ENCODE measurements at places on chromosomes 7 and 10.
A peak's percentile ranks its signal among the peaks of the same experiment; 100 is the strongest.

- no peak for DNase-seq
Measured at GRCh38 chr10:47423476-47423875, 39.4 kb upstream of the ZNF488 start.

GRCh38 chr7:35624299-35625186, 70.4 kb downstream of the HERPUD2 start:
- peak; percentile 51 for DNase-seq

GRCh38 chr7:131100357-131101054, 227.2 kb upstream of the MKLN1 start:
- DNase-seq = peak; percentile 84

GRCh38 chr10:113019692-113020474, 69.8 kb downstream of the TCF7L2 start:
- no peak for DNase-seq

DNA sequence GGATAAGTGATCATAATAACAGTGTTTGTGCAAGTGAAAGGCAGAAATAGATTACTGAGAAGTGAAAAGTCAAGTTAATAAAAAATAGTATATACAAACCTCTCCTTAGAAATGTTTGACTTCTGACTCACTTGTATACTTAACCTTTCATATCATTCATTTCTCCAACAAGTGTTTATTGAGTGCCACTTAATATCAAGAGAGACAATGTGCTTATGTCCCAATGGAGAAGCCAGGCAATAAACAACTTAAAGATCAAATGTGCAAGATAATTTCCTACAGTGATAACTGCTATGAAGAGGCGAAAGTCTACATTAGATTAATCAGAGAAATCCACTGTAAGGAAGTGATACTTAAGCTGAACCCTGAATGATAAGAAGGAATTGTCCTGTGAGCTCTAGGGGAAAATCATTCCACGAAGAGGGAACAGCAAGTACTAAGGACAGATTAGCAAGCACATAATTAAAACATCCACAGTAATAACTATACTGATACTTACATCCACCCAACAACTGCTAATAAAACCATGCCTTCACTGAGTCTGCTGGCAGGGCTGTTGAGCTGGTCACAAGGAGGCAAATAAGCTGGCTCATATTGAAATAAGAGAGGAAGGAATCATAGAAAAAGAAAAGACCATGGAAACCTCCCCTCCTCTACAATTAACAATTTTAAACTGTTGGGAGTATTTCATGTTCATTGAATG, 203.5 kb downstream of the CTNNA3 start:
- no peak for DNase-seq

- no peak for DNase-seq
Measured at GRCh38 chr10:30528429-30528786, 94.4 kb downstream of the MAP3K8 start.

GRCh38 chr10:59448616-59449015, 86.3 kb upstream of the FAM13C start:
- DNase-seq = no peak

GRCh38 chr7:70456719-70457118, 675.2 kb upstream of the GALNT17 start:
- no peak for DNase-seq

GRCh38 chr7:2191016-2191415, 41.7 kb downstream of the MAD1L1 start:
- no peak for DNase-seq

DNA sequence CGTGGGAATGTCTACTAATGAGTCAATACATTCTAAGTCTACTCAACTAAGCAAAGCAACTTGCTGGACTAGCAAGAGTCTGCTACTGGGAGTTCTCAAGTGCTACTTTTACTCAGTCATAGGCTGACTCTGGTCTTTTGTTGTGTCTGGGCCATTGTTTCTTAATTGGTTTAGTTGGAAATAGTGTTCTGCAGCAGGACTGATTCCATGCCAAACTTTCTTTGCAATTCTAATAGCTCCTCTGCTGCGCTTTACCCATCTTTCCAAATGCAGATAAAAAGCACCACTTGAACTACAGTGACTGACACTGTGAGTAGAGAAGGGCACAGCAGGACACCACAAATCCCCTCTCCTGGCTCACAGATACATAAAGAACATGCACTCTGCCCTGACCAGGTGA, 125.7 kb downstream of the CD36 start:
- no peak for DNase-seq

DNA sequence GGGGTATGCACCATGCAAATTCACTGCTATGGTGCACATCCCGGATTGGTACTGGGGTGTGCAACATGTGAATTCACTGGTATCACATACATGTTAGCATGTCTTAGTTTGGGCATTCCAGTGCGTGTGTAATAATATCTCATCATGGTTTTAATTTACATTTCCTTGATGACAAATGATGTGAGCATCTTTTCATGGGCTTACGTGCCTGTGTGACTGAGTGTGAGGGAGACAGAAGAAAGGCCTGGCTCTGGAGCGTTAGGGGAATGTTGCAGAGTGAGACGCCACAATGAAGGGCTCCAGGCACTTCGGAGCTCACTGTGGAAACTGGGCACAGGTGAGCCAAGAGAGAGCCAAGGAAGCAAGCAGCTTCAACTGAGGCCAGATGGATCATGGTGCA, 162.6 kb downstream of the UBE2H start:
- no peak for DNase-seq

DNA sequence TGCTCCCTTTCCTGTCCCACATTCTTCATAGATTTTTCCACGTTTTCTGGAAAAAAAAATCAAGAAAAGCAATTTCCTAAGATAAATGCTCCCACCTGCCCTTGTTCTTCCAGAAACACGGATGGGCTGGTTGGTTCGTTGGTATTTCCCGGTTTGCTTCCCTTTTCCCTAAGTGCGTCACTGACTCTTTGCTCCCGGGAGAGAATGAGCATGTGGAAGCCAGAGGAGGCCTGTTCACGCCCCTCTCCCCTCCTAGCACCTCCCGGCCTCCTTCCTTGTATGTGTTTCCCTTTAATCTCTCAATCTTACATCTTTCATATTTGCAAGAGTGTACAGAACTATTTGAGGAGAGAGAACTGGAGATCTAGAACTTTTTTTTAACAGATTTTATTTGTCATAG, 442.0 kb downstream of the GFRA1 start:
- DNase-seq = no peak

GRCh38 chr7:37408291-37409228, 40.1 kb downstream of the ELMO1 start:
- no peak for DNase-seq

GRCh38 chr7:5117095-5117970, 71.7 kb downstream of the RBAK start:
- DNase-seq = no peak

- DNase-seq = no peak
Measured at GRCh38 chr7:98864731-98865453, 4.9 kb downstream of the TMEM130 start.

GRCh38 chr10:58424176-58424575, 39.0 kb downstream of the TFAM start:
- no peak for DNase-seq

- no peak for DNase-seq
Measured at GRCh38 chr7:136389933-136390332, 412.8 kb upstream of the MTPN start.

DNA sequence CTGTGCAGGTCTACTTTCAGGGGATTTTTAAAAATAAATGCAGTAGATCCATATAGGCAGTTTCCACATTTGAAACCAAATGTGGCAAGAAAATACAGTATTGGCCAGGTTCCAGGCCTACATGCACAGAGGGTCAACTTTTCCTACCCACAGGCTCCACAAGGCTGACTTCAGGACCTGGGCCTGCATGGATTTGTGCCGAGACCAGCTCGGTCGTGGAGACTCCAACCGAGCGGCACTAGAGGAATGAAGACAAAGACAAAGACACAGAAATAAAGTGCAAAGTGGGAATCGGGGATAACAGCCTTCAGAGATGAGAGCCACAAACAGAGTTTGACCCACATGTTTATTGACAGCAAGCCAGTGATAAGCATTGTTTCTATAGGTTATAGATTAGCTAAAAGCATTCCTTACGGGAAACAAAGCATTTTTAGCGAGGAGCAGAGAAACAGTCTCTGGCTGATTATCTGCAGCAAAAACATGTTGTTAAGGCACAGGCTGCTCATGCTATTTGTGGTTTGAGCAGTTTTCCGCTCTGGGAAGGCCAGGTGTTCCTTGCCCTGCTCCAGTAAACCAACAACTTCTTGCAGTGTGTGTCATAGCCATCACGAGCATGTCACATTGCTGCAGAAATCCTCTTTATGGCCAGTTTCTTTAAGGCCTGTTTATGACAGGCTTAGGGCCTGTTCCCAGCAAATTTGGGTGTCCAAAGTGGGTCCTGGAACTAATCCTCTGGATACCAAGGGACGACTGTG, 52.6 kb downstream of the ZNF37A start:
- DNase-seq = no peak

- no peak for DNase-seq
Measured at GRCh38 chr10:86443936-86444335, 77.3 kb upstream of the GRID1 start.

DNA sequence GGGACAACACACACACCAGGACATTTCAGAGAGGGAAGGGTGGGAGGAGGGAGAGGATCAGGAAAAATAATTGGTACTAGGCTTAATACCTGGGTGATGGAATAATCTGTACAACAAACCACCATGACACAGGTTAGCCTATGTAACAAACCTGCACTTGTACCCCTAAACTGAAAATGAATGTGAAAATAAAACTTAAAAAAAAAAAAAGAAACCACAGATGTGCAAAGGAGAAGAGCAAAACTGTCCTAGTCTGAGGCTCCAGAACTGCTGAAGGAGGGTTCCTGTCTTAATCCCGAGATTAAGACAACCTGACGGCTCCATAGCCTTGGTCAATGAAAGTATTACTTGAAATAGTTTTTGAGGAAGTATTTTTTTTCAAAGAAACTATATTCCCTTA, 423.0 kb downstream of the NEBL start:
- DNase-seq = no peak

DNA sequence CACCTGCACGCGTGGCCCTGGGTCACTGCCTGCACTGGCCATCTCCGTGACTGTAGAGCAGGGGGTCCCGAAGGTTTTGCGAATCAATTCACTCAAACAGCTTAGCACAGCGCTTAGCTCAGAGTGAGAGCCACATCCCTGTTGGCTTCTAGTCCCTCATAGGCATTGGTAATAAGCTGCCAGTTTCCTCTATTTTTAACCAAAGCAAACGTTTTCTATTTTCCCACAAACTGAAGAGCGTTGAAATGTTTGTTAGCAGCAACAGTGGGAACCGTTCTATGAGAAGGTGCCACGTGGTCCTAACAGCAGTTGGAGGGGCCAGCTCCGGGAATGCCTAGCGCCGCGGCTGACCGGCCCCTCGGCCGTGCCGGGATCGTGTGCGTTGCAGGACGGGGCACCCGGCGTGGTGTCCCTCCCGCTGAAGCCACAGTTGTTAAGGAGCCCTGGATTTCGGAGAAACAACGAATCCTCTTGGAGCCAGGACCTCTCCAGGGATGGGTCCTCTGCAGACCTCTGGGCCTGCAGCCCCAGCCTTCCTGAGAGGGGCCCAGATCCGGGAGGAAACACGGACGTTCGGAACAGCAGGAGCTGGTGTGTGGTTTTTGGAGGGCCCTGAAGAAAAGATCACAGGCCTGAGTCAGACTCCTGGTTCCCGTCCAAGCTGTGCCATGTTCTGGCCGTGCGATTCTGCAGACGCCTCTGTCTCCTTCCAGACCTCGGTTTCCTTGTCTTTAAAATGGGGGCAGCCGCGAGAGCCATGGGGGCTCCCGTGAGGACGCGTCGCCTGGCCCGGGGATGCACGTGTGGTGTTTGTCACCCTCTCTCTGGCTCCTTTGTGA, 40.3 kb downstream of the FAM20C start:
- no peak for DNase-seq

DNA sequence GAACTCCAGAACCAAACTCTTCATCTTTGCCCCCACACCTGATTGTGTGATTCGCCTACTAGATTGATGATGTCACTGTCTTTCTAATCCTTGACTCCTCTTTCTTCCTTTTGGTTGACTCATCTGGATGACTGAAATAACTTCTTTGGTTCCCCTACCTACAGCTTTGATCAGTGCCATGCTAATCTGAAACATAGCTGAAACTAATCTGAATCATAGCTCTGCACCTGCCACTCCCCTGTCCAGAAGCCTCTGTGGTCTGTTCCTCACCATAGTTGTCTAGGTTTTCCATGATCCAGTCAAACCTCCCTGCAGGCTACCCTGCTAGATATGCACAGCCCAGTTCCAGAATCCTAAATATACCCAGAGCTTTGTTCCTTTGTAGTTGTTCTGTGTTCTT, 51.9 kb downstream of the ZNF365 start:
- DNase-seq = no peak

GRCh38 chr10:77411805-77412204, 225.8 kb downstream of the KCNMA1 start:
- DNase-seq = no peak

All from CD8-positive, alpha-beta memory T cell (primary cell).